ENCODE measurements at places on chromosomes 1 and 21.
A peak's percentile ranks its signal among the peaks of the same experiment; 100 is the strongest.

DNA sequence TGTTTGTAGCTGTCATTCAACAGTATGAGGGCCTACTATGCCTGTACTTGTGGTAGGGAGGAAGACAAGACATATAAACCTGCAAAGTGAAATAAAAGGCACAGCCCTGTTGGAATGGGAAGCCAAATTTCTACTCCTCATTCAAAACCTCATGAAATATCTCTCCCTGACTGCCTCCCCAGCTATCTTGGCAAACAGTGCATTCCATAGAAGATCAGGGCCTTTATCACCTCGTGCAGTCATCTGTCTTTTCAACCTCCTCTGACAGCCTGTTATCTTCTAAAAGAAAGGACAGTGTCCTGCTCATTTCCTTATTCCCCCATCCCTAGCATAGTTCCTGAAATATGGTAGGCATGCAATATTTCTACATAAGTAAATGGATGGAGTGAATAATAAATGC lies 71.0 kb downstream of the SH3GLB1 start:
- DNase-seq = peak; percentile 90

GRCh38 chr1:65751961-65752360 lies 40.7 kb upstream of the PDE4B start:
- DNase-seq = no peak

- DNase-seq = no peak
Observed at GRCh38 chr21:42550817-42551216, 37.2 kb downstream of the SLC37A1 start.

- peak; percentile 13 for DNase-seq
Observed at GRCh38 chr1:56864430-56864829, 9.8 kb downstream of the C8A start.

- no peak for DNase-seq
Observed at GRCh38 chr1:119715542-119715941, 3.8 kb downstream of the PHGDH start.

DNA sequence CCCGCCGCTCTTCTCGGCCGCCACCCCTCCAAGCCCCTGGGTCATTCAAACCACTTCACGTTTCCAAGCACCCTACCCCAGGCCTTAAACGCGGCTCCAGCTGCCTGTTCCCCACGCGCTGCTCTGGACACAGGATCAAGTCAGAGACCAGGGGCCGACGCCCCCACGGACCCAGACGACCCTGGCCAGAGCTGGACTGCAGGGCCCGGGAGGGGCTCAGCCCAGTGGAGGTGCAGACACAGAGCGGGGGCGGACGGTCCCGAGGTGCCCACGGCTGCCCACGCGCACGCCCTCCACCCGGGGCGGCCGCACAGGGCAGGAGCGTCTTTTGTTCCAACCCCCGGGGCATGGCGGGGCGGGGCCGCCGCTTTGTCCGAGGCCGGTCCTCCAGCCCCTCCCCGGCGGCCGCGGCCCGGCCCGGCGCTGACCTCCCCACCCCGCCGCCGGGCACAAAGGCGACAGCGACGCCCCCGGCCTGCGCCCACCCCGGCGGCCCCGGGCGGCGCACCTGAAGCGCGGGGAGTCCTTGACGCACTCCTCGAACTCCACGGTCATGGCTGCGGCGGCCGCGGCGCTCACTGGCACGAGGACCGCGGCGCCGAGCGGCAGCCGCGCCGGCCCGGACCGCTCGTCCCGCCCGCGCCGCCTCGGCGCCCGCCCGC lies 338 bp downstream of the ACAP3 start:
- peak; percentile 27 for DNase-seq

DNA sequence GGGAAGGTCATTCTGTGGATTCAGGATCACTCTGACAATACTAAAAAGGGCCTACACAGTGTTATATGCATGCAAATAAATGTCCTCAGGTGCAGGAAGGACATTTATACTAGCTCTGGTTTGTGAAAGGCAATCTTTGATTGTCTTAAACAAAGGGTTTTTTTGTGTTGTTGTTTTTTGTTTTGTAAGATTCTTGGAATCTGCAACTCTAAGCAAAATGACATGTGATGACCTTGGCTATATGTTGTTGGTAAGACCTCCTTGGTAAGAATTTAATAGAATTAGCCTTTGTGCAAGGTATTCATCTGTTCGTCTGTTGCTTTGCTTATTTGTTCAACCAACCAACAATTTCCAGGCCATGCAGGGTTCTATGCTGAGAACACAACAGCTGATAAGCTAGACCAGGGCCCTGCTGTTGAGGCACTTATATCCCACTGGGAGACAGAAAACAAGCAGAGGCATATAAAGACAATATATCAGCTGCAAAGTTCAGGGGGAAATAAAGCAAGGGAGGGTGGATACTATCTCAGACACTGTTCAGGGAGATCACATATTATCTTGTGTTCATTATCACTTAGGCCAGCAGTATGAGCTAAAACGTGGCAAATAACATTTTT lies 60.3 kb downstream of the FH start:
- no peak for DNase-seq

DNA sequence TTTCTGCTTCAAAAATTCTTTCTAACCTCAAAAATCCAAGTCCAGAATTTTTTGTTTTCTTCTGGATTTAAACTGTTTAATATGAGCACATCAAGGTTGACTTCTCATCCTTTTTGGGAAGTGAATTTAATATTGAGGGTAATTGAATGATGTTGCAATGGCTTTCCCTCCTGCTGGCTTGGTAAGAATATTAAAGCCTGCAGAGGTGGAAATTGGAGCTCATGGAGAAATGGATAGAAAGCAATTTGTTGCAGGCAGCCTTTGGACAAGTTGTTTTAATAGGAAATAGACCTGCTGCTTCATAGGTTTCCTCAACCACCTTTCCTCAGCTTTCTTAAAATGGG lies 124.7 kb downstream of the SYT2 start:
- DNase-seq = no peak

DNA sequence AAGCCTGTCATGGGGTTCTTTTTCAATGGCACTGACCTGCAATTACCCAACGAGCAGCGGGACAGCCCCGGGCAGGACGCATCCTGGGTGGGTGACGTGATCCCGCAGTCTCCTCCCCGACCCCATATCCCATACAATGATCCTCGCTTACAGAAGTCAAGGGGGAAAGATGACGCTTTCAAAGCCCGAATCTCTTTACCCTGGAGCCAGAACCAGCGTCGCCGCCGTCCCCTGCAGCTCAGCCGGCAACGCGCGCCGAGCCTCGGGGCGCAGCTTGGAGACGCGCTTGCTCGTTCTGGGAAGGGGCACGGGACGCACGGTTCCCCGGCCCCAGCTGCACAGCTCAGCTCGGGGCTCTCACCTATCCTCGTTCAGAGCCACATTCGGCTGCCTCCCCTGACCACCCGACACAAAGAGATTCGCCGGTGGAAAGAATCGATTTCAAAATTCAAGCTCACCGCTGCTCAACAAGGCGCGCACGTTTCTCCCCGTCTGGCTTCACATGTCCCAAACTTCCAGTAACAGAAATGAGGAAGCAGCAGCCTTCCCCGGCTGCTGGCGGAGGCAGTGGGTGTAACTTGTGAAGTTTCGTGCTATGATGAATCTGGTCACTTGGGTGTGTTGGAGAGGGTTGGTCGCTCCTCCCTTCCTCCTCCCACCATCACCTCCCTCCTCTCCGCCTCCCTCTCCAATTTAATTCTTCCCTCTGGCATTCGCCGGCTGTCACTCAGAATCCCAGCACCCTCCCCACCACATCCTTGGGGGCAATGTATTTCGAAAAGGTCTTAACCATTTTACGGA lies at the start of gene TIAM1:
TSS of gene TIAM1 (minus strand) at position 582 of the 801 bp plus-strand sequence. CDS start 77,289 bp downstream, outside the sequence.
- peak; percentile 63 for DNase-seq

DNA sequence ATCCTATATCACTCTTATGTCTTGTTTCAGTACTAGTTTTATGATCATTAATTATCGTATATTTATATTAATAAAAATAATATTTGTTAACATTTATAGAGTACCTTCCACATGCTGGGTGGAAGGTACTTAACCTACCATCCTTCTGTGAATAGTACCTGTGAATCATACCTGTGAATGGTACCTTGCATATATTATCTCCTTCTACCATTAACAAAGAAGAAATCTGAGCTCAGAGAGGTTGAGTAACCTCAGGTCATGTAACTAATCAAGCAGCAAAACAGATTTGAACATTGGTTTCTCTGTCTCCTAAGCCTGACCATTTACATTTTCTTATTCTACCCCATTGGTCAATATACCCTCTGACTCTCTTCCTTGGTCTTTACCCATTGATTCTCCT lies 174.4 kb upstream of the UBE2U start:
- no peak for DNase-seq

- DNase-seq = no peak
Observed at GRCh38 chr1:235298758-235299157, 29.2 kb downstream of the ARID4B start.

- DNase-seq = peak; percentile 82
Observed at GRCh38 chr21:28737674-28738419, 254.8 kb downstream of the LTN1 start.

GRCh38 chr1:22273686-22274681 lies 131.1 kb upstream of the WNT4 start:
- no peak for DNase-seq

DNA sequence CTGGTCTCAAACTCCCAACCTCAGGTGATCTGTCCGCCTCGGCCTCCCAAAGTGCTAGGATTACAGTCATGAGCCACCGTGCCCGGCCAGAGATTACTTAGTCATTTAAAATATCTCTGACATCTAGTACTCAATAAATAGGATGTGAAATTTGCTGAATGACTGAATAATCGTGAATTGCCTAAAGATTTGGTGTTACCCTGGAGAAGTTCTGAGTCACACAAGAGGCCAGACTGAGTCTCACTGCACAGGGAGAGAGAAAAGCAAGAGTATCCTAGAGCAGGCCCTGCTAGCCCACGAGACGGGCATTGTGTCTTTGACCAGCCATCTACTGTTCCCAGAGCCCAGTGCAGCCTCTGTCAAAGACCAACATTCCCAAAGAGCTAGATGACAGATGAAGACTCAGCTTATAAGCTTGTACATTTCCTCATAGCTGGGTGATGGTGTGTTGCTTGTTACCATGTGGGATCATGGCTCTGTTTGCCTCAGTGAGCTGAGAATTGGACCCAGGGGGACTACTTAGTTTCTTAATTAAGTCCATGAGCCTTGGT lies 5.6 kb upstream of the EIF4G3 start:
- DNase-seq = no peak

DNA sequence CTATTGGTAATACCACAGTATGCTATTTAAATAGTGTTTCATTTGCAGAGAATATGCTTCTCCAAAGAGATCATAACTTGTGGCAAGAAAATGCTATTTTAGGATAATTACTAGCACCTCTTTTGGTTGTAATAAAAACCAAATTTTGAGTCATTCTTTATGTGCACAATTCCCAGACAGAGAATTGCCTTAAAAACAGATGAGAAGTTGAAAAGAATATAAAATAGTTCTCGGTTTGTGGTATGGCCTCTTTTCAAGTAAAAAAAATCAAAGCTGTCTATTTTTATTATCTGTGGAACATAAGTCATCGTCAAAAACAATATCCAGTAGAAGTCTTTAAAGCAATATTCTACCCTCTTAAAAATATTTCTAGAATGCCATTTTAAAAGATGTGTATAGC lies 185.9 kb downstream of the GREM2 start:
- no peak for DNase-seq
